ENCODE measurements at places on chromosomes 5 and 9.

- DNase-seq = no peak
These were observed 3.6 kb downstream of the B4GALT1 start for GRCh38 chr9:33163433-33164137.

GRCh38 chr9:127694890-127695720, 11.7 kb upstream of the CFAP157 start:
- no peak for DNase-seq

- no peak for DNase-seq
These were observed 351.5 kb downstream of the BNC2 start for GRCh38 chr9:16519001-16519400.

GRCh38 chr9:127159325-127159801, 36.9 kb upstream of the ANGPTL2 start:
- peak; percentile 89 for DNase-seq

DNA sequence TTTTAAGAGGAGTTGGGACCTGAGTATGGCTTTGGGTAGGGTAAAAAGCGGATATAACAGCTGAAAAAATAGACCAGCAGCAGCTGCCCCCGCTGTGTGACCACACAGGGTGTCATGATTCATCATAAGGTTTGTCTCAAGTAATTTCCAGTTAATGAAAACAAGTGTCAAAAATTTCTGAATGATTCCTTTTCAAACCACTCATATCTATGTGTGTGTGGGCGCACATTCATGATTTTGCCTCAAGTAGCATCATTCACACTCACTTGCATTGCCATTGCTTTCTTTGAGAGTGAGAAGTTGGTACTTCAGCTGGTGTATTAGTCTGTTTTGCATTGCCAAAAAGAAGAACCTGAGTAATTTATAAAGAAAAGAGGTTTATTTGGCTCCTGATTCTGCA, 12.1 kb upstream of the TNFAIP8 start:
- DNase-seq = peak; percentile 31

DNA sequence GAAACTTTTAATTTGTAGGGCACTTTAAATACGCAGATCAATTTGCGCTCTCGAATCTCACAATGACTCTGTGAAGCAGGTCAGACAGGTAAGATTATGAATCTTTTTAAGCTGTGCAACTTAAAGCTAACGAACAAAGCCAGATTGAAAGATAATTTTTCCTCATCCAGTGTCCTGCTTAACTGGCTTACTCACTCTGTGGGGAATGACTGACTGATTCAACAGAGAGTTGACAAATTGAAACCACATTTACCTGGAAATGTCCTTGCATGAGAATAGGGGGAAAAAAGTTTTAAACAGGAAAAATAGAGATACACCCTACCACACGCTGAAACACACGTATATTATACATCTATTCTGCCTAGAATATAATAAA, 187.9 kb downstream of the MAN2A1 start:
- no peak for DNase-seq

DNA sequence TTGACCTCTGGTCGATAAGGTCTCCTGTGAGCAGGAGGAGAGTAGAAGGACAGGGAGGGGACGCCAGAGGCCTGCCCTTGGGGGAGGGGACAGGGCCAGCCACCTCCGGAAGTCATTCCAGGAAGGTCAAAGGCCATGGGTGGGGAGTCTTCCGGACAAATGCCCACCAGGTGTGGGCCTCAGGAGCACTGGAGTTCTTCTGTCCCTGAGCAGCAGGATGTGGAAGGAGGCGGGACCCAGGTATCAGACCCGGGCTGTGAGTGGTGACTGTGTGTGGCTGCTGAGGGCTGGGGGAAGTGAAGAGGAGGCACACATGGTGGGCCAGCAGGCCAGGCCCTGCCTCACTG, 13.9 kb downstream of the FGF18 start:
- DNase-seq = no peak

All from fibroblast of villous mesenchyme (primary cell).